ENCODE measurements at places on chromosomes 11 and 22.

DNA sequence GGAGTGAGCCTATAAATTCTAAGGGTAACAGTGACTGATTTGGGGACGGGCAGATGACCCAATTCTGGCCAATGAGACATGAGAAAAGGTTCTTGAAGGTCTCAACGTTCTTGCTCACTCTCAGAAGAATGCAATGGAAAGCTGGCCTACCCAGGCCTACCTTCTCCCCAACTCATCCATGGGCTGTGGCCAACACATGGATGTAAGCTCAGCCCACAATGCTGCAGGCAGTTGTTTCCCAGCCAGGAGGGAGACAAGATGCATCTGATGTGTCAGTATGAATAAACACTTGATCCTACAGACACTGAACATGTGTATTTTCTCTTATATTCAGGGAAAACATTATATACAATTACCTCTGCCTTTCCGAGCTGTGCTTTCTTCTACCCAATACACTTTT lies 24.4 kb downstream of the PI4KA start:
- no peak for DNase-seq

GRCh38 chr11:15936011-15936410 lies 420.3 kb downstream of the SOX6 start:
- DNase-seq = no peak

DNA sequence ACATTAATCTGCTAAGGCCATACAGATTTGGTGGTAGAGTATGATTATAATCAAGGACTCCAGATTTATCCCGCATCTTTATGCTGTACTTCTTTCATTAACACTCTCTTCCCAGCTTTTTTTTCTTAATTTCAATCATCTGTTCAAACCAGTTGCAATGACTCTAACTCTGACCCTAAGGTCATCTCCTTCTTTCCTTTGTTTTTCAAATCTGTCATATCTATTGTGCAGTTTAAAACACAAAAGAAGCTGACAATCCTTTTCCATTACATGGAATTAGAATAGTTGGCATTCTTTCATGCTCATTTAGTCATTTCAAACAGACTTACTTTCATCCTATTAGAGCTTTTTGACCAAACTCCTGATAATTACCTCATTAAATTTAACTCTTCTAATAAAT lies 53.6 kb upstream of the GRM5 start:
- no peak for DNase-seq

DNA sequence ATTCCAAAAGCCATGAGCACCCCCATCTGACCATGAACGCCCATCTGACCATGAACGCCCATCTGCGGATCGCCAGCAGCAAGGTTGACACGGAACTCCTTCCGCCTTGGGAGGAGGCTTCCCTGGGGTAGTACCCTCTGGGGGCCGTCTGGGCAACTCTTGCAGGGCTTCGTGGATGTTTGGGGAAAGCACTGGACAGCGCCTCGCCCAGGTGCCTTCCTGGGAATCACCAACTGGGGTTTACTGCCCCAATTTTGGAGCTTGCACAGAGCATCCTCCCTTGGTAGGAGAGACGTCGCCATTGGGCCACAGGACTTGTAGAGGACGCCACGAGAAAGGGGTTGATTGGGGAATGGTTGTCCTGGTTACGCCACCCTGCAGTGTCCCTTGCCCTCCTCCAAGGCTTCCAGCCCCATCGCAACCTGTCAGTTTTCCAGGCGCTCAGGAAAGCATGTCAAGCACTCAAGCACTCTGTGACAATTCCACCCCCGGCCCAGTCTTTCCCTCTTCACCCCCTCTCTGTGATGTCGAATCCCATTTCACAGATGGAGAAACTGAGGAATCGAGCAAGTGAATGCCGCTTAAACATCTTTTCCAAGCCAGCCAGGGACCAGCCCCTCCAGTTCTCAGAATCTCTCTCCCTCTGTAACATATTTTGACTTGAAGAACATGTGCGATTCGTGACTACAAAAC lies 914 bp upstream of the PRDM11 start:
- DNase-seq = no peak

DNA sequence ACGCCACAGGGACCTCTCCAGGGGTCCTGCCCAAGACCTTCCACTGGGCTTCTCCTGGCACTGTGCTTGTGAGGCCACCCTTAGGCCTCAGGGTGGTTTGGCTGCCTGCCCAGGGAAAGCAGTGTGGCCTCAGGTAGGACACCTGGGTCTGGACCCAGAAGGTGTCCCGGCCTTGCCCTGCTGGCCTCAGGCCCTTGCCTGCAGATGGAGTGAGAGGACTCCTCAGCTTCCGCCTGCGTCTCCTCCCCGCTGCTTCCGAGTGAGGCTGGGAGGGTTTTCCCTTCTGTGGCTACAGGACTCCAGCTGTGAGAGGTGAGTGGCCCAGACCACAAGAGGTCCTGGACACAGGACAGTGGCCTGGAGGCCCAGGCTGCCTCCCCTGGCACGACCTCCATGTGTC lies 60.4 kb downstream of the WNT7B start:
- no peak for DNase-seq

DNA sequence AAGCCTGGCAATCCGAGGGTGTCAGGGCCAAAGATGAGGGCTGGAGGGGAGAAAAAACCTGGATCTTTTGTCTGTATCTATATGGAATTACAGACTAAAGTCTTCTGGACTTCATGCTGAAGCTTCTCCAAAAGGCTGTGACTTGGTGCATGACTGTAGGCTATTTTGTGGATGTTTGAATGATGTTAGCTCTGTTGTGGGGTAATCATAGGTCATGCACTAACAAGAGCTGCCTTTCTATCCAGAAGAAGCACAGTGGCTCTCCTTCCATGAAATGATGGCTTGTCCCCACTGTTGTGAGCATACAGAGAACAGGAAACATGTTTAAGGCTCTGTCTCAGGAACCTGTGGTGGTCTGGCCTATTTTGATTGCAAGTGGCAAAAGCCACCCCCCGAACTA lies 263.3 kb upstream of the PLET1 start:
- DNase-seq = no peak

GRCh38 chr11:78350646-78351165 lies 66.9 kb downstream of the GAB2 start:
- DNase-seq = no peak

DNA sequence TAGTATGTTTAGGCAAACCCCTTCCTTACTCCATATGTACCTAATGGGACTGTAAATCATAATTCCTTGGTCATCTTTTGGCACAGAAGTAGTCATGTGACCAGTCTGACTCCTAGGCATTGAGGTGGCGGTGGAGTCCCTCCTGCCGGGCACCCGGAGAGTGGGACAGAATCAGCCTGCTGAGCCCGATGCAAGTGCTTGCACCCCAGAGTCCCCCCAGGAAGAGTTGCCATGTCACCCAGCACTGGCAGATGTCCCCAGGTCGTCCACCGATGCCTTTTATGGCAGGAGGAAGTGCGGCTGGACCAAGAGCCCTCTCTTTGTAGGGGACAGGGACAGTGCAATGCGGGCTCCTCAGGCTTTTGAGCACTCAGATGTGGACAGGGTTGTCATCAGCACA lies 500.3 kb downstream of the NELL1 start:
- no peak for DNase-seq

DNA sequence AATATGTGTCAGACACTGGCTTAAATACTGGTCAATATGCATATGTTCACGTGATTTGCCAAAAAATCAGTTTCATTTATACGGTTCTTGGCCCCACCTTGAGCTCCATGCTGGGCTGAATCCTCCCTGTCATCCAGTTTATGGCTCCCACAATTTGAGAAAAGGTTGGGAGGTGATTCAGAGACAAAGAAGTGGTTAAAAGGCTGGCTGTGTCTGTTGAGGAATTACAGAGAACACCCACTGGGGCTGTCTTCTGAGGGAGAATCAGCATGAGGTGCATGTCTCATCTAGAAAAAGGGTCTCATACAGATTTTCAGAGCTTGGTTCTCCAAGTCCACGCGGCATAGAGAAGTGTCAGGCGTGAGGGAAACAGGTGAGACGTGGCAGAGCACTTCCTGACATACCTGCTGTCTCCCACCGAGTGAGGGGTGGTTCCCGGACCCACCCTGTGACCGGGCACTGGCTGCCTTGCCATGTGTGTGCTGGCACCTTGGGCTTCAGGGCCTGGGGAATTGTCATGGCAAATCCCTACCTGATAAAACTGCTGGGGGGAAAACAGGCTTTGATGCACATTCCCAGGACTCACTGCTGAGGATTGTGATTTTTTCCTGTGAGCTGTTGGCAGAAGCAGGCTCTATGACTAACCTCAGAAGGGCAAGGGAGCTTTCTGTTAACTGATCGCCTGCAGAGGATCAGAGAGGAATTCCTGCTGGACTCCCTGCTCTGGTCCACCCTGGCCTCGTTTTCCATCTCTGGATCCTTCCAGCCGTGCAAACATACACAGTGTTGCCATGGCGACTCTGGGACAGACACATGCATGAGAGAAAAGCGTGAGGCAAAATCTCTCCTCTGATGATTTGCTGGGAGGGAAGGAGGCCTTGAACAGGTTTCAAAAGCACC lies 223.6 kb downstream of the ADAMTS15 start:
- DNase-seq = no peak

DNA sequence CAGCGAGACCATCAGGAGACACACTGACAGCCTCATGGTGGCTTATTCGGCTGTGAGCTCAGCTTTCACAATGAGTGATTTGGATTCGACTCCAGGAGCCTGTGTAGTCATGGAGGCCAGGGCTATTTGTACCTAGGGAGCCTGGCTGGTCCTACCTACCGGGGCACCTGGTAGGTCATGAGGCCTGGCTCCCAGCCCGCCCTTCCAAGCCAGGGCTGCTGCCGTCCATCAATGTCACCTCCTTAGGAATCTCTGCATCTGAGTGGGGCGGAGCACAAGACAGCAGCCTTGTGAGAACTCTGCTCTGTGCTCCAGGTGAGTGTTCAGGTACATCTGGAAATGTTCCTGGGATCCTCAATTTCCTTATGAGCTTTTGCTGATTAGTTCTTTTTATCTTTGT lies at the start of gene SCGB1D4:
Gene SCGB1D4 (minus strand): TSS at position 101 of the 400 bp plus-strand sequence. CDS start 65 bp downstream, at position 36.
- no peak for DNase-seq

- DNase-seq = no peak
Measured at GRCh38 chr22:38046070-38046748, 11.0 kb upstream of the PICK1 start.

DNA sequence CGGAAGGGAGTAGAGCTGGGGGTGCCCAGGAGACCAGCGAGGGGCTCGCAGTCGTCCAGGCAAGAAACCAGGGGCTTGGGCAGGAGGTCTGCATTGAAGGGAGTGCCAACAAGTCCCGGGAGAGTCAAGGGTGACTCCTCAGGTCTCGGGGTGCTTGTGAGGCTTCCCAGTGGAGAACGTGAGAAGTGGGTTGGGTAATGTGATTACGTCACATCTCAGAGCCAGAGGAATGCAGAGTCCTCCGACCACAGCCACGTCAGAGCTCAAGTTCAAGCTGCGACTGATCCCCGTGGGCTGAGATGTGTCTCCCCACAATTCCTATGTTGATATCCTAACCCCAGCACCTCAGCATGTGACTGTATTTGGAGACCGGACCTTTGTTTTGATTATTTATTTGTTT lies 89.7 kb upstream of the SHANK2 start:
- no peak for DNase-seq

GRCh38 chr11:103530257-103530656 lies 421.0 kb downstream of the DYNC2H1 start:
- DNase-seq = no peak

DNA sequence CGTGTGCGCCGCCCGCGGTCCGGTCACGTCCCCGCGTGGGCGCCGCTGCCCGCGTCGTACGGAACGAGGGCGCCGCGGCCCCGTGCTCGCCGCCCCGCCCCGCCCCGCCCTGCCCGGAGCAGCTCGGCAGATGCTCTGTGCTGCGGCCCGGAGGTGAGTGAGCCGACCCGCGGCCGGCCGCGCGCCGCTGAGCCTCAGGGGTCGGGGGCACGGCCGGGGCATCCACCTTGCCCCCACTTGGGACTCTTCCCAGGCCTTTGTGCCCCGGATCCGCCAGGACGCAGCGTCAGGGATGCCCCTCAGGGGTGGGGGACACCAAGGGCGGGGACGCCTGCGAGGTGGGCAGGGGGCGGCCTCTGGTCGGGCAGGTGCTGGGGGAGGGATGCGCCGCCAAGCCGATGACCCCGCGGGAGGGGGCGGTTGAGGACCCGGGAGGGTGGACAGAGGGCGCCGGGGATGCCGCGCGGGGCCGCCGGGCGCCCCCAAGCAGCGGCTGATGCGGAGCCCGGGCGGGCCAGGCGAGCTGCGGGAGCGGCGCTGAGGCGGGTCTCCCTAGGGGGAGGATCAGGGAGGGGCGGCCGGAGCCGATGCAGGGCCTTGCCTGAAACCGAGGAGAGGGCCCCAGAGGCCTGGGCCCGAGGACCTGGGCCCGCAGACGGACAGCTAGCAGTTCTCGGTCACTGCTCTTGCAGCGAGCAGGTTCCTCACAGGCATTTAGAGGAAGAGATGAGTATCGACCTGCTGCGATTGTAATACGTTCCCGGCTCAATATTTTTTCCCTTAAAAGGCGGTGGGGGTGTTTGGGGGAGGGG lies at the start of gene GNAZ:
Gene GNAZ (plus strand): TSS at position 102 of the 812 bp plus-strand sequence. CDS start 25,177 bp downstream, outside the sequence.
- no peak for DNase-seq

GRCh38 chr11:13216711-13217075 lies 60.9 kb upstream of the BMAL1 start:
- no peak for DNase-seq

DNA sequence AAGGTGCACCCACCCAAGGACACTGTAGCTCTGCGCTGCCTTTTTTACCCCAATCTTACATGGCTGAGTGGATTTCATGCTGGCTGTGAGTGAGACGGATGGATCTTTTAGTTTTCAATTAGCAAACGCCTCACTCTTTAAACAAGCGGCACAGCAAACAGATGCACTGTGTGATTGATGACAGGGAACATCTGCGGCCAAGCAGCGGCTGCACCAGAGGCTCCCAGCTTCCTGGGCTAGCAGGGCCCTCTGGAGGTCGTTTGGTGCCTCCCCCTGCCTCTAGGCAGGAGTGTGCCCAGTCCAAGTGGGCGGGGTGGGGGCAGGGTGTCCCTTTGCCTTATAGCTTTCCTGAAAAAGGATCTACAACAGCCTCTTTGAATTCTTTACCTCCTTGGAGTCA lies 2.1 kb upstream of the DRD2 start:
- no peak for DNase-seq

DNA sequence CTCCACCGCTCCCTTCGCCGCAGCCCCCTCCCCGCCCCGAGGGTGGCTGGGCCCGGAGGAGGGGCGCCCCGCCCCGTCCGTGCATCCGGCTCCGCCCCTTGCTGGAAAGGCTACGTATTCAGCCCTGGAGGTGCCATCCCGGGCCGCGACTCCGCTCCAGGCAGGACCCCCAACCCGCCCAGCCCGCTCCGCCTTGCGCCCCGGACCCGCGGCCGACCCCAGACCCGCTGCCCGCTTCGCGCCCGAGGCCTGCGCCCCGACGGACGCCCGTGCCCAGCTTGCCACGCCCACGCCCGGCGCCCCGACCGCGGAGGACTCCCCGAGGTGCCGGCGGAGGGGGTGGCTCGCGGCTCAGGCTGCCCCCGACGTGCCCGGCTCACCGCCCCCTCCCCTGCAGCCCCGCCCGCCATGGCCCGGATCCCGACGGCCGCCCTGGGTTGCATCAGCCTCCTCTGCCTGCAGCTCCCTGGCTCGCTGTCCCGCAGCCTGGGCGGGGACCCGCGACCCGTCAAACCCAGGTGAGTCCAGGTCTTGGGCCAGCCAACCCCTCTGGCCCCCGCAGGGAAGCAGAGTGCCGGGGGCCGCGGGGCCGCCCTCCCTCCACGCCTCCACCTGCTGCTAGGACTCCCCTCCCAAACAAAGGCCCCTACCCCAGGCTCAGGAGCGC lies at the start of gene ADM2:
Gene ADM2 (plus strand): TSS at position 104 of the 667 bp plus-strand sequence. CDS start 305 bp downstream, at position 409.
- DNase-seq = peak; percentile 43

All from stimulated activated CD8-positive, alpha-beta memory T cell treated with anti-CD3 and anti-CD28 coated beads, Interleukin-2, amount 100 ng/mL, for 48 hours (primary cell).